Stimulated activated CD4-positive, alpha-beta T cell treated with anti-CD3 and anti-CD28 coated beads, Interleukin-1b, Interleukin-23, amount 100 ng/mL, for 1 hour (primary cell): ENCODE measurements at places on chromosomes 7 and 10.

DNA sequence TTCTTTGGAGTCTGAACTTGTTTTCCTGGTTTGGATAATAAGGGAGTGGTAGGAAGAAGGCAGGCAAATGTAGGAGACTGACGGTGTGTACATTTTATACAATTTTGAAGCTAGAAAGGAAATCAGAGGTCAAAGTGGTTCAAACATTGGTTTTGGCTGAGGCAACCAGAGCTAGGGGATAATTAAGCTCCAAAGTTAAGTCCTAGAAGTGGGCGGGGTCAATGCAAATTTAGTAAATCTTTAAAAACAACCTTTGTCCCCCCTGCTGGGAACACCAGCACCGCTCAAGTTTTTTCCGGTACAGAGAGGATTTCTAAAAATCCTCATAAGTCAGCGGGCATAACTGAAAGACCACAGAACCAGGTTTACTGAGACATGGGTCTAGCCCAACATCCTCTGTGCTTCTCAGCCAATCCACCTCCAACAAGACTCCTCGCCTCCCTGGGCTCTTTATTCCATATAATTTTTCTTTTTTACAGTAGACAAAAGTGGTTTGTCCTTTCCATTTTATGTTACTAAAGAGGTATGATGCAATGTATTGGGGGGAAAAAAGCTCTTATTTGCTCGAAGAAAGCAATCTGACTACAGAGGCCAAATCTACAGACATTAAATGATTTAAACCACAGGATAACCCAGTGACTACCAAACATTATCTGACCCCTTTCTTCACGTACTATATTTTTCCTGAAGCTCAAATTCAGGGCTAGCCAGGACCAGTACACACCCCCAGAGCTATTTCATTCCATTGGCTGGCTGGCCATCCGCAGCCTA, 1.6 kb downstream of the GLUD1 start:
- no peak for DNase-seq

DNA sequence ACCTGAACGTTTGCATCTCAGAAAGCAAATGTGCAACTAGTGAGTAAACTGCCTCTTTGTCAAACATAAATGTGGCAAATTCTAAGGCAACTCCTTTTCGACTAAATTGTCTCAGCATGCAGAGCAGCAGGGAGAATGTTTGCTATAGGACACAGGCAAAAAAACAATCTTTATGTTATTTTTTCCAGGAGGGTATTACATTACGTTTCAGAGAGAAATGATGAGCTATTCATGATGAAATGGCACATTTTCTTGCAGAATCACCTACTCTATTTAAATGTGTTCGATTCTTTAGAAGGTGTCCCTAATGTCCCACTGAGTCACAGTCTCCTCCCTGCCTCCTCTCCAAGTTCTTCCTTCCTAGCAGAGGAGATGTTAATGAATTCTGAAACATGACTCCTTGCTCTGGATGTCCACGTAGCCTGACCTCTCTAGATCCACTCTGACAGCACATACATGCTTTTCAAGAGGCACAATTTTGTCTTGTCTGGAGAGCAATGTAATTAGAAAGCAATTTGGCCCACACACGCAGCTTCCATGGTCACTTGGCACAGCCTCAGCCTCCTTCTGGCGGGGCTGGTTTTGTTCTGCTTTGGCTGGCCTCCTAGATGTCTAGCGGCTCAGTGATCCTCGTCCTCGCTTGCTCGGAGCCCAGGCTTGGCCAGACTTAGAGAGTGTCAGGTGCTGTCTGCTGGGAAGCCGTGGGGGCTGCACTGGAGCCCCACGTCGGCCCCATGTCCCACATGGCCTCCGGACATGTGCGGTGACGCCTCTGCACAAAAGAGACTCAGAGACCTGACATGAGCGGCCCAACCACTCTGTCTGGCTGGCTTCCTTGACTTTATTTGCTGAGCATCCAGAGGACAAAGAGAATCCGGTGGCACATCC, 125.7 kb upstream of the ZNF438 start:
- DNase-seq, result no peak

- DNase-seq, result no peak
These were observed 516.4 kb downstream of the GLRX3 start for GRCh38 chr10:130652544-130652943.

- DNase-seq, result no peak
These were observed 131.0 kb upstream of the PDLIM1 start for GRCh38 chr10:95421782-95422181.

GRCh38 chr10:102646610-102647442, 2.5 kb downstream of the TRIM8 start:
- DNase-seq, result no peak

DNA sequence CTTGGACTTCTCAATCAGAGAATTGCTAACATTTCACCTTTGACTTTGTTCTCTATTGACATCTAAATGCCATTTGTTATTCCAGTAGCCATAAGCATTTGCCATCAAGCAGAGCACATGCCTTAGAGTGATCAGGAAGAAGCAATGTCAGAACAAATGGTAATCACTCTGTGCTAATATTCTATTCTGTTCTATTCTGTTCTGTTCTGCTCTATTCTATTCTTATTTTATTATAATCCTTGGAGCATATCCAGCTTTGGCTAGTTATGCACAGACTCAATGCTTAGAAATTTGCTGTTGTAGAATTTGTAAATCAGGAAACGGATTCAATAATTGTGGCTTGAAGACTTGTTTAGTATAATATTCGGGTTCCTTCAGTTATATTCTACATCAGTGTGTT, 175.4 kb downstream of the EXOC4 start:
- DNase-seq, result no peak

- no peak for DNase-seq
These were observed 98.2 kb downstream of the ANLN start for GRCh38 chr7:36487756-36488336.

GRCh38 chr10:82827901-82828300, 952.9 kb downstream of the NRG3 start:
- DNase-seq, result no peak

DNA sequence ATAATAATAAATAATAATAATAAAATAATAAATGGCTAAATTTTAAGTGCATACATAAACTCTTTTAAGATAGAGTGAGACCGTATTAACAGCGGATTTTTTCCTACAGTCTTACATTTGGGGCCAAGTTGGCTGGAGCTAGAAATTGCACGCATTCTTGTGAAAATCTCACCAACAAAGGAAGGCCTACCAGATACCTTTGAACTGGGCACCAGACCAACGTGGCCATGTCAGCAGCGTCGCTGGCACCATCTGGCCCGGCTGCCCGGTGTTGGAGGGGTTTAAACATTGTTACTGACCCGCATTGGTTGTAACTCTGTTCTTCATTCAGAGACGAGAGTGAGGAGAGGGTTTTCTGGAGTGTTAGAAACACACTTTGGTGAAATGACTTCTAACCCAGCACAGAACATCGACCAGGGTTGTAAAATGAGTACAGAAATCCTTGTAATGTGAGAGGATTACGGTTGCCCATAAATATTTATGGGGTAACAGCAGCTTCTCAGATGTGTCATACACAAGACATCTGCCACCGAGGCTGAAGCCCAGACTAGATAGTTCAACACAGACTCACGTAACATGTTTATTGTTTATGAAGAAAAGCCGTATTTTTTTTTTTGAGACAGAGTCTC, 34.6 kb upstream of the UNCX start:
- DNase-seq, result no peak
